Spinal cord (tissue), 10 donors: ENCODE measurements at places on chromosomes 1 and 21. TPM values are rescaled to one million over a fixed set of nuclear protein-coding genes. Genes with fewer than 3 reads are reported as not detected.

The HPCA gene
- polyA plus RNA-seq: 177 TPM

The SEC22B gene
- polyA plus RNA-seq: 25.9 TPM

The RNF207 gene
- 32.2 TPM for polyA plus RNA-seq

The ZYG11A gene
- 0.27 TPM for polyA plus RNA-seq

The DISC1 gene
- 8.3 TPM for polyA plus RNA-seq

DNA sequence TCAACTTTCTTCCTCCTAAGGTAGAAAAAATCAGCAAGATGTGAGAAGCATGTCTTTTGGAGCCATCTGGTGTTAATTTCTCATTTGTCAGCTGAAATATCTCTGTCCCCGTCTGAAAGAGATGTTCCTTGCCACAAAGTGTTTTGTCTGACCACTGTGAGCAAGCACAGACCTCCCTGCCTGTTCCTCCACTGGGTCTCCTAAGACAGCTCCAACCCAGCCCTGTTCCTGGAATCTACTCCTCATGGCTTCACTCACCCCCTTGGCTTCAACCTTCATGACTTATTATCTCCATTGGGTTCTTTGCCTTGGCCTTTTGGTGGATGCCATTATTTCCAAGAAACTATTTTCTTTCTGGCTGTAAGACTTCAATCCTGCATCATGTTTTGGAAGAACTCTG is 65.7 kb upstream of the CACHD1 start:
- DNase-seq: no peak

DNA sequence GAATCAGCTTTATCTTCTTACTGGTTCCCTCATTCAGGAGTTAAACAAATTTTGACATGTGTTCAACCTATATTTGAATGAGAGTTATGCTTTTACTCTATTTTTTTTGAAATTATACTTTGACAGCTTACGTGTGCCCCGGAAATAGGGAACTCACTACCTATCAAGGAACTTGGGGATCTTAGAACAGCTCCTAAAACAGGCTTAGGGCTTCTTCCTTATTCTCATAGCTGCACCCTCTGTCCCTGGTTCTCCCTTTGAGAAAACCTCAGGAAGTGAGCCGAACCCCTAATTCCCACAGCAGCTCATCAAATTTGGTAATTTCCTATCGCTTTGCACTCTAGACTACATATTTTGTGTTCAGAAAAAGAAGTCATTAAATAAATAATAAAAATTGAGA is 81.2 kb upstream of the RUNX3 start:
- DNase-seq: no peak

DNA sequence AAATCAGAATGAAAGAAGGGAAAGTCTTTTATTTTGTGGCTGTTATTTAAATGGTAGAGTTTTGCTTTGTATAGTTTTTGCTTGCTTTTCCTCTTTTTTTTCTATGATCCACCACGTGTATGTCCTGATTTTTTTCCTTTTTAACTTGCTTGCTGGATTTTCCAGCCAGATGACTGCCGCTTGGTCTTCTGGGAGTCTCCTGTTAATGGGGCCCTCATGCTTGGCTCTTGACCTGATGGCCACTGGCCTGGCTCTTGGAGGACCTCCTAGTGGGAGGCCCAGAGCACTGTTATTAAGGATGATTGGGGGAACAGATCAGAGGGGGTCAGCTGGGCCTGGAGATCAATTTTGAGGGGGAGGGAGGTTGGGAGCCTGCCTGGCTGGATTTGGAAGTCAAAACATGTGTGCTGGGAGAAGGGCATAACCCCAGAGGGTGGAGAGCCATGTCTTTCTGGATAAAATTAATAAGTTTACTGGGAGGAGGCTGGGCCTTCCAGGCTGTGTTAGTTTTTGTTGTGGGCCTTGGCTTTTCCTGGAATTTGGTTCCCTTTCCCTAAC is 1.2 kb downstream of the FGGY start:
- DNase-seq: no peak

GRCh38 chr1:225906467-225906866 is 17.5 kb upstream of the LEFTY1 start:
- DNase-seq: no peak

DNA sequence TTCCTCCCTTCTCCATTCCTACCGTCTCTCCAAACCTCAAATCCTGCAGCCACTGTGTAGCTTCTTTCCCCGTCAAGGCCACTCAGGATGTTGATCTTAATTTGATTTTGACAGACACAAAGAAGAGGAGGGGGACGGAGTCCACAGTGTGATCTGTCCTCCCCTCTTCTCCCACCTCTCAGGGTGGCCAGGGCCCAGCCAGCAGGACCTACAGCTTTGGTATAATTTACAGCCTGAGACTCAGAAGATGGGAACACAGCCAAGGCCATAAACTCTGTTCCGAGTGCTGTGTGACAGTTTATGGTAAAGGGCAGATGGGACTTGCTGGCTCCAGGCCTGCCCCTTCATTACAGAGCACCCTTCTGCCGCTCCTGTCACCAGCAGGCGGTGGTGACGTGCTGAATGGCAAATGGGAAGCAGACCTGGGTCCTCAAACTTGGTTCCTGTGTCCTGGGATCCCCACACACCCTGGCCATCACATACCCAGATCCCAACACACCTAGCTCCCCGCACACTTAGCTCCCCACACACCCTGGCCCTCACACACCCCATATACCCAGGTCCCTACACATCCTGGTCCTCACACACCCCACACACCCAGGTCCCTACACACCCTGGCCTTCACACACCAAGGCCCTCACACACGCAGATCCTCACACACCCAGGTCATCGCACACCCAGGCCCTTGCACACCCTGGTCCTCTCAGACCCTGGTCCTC is 71.6 kb downstream of the CD2 start:
- no peak for DNase-seq

GRCh38 chr1:10195570-10195969 is 14.8 kb upstream of the KIF1B start:
- DNase-seq: no peak

- no peak for DNase-seq
Observed at GRCh38 chr1:89800022-89800655, 20.7 kb upstream of the LRRC8D start.

DNA sequence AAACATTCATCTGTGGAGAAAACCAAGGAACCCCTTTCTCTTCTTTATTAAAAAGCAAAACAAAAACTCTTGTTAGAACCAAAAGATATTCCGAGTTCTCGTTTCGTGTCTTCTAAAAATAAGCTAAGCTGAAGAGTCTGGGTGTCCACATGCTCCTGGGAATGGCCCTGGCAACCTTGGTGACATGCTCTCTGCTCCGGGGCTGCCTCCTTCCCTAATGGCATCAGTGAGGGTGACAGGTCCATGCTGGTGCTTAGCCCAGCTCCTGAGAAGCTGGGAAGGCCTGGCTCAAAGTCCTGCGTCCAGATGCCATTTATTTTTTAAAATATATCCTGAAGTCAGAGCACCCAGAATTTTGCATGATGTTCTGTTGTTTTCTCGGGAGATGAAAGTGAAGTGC is 24.6 kb upstream of the TRAPPC10 start:
- no peak for DNase-seq

GRCh38 chr1:87331365-87332241 is 2.9 kb downstream of the LMO4 start:
- no peak for DNase-seq

DNA sequence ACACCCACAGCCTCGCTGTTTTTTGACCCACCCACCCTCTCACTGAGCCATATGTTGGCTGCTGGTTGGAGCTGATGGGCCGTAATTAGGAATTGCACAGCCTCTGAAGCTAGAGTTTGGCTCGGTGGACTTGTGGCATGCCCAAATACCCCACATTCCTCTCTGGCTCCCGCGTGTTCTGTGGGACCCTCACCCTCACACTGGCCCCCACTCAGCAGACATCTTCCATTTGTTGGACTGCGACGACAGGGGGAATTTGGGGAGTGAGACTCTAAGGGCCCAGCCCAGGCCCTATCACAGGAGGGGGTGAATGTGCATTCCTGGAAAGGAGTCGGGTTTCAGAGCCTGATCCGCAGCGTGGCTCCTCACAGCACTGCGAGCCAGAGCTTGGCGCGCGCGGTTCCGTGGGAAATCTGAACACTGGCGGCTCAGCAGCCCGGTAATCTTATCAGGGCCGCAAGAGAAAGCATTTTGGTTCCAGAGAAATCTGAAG is 5.2 kb downstream of the RCSD1 start:
- DNase-seq: no peak

DNA sequence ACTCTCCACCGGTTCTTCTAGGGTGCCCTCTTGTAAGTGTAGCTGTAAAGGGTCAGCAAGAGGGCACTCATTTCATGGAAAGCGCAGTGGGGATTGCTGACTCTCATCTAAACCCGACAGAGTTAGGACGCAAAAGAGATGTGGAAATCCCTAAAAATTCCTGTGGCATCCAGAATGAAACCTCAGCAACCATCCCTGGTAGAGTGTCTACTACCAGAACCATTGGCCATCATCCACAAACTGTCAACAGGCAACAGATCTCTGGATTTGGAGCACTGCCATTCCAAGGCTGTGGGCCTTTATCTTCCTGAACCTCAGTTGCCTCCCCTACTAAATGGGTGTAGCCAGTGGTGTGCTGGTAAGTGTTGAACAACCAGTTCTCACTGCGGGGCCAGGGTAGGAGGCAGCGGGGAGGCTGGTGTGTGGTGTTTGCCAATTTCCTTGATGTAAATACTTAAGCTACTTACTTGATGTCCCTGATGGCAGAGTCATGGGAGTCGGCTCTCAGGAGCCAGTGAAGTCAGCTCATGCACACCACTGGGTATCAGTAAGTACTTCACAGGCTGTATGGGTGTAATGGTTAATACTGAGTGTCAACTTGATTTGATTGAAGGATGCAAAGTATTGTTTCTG is 195.8 kb downstream of the KAZN start:
- no peak for DNase-seq

DNA sequence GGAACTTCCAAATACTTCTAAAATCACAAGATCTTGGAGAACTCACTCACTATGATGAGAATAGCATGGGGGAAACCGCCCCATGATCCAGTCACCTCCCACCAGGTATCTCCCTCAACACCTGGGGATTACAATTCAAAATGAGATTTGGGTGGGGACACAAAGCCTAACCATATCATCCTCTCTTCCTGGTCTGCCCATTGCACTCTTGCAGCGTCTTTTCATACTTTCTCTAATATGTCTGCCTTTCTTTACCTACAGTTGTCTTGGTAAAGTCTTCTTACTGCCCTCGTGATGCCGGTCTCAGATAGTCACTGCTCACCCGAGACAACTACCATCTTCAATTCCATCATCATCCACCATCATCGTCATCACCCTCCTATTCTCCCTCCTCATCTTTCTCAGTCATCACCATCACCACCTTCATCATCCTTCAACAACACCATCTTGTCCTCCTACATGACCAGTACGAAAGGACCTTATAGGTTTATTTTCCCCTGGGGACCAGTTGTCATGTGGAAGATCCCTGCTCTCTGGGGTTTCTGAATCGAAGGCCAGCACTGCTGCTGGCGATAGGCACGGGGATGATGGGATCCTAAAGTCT is 58.5 kb upstream of the CASZ1 start:
- no peak for DNase-seq

GRCh38 chr1:78291418-78291817 is 199.4 kb upstream of the PTGFR start:
- no peak for DNase-seq

GRCh38 chr1:207314816-207315215 is 6.7 kb upstream of the CD55 start:
- DNase-seq: no peak
